OCI-LY7 (cell line): ENCODE measurements at places on chromosomes 2 and 18. TPM values are rescaled to one million over a fixed set of nuclear protein-coding genes. Genes with fewer than 3 reads are reported as not detected.

The NT5DC4 gene
- not detected in 2 replicates for total RNA-seq

GRCh38 chr2:109080109-109080508 lies 48.9 kb upstream of the SH3RF3 start:
- no peak for DNase-seq

GRCh38 chr2:40256649-40257048 lies 195.2 kb downstream of the SLC8A1 start:
- peak; percentile 55 for DNase-seq

- no peak for DNase-seq
Measured at GRCh38 chr18:80231616-80232015, 15.7 kb downstream of the PARD6G start.

- no peak for DNase-seq
Measured at GRCh38 chr2:16243411-16243996, 303.2 kb downstream of the MYCN start.

DNA sequence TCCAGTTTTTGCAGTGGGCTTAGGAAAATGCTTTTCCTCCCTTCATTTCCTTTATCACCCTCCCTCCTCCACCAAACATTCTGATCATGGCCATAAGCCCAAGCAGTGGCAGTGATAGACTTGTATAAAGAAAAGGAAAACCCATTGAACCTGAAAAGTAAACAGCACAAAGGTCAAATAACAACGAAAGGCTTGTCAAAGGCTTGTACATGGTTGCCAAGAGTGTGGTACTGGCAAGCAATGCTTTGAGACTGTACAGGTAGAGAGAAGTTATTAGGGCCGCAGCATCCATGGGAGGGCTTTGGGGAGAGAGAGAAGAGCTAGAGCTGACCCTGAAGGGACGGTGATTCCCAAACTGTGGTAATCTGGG lies 2.1 kb upstream of the VWA3B start:
- no peak for DNase-seq

The EGR4 gene
- total RNA-seq = not detected in 2 replicates

GRCh38 chr18:37321582-37322491 lies 243.8 kb downstream of the CELF4 start:
- no peak for DNase-seq

DNA sequence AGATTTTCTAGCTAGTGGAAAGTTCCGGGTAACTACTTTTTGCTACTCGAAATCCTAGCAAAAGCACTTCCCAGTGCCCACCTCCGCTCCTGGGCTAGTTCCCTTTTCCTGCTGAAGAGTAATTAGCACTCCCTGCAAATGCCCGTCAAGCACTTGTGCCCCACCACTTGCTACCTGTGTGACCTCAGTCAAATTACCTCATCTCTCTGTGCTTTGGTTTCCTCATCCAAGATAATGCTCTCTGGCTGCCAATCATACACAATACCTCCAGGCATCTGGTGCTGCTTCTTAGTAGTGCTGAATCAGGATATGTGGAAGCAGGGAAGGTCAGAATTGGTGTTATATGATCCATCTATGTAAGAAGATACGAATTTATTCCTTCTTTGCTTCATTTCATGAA lies 102.1 kb upstream of the CDCA7 start:
- DNase-seq = no peak

The MC4R gene
- not detected in 2 replicates for total RNA-seq

DNA sequence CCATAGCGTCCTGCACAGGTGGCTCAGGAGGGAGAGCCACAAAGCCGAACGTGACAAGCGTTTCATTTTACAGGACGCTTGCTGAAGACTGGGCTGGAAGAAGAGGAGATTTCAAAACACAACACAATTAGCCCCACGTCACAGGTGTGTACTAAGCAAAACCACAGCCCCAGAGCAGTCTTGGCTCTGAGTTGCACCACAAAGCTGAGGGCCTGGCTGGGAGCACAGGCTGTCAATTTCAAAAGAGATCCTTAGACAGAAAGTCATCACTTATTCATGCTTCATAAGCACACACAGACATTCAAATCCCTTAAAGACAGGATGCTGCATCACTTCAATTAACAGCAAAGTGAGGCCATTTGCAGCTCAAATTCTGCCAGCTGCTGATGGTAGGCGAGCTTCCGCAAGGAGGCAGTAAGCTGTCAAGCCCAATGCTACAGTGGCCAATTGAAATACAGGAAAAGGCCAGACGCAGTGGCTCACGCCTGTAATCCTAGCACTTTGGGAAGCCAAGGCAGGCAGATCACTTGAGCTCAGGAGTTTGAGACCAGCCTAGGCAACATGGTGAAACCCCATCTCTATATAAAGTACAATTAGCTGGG lies 79.6 kb downstream of the SKA1 start:
- no peak for DNase-seq

- DNase-seq = peak; percentile 22
Measured at GRCh38 chr2:19346983-19347618, 11.3 kb downstream of the OSR1 start.

The COPS7B gene
- 76.6 and 86.8 TPM in 2 replicates for total RNA-seq

DNA sequence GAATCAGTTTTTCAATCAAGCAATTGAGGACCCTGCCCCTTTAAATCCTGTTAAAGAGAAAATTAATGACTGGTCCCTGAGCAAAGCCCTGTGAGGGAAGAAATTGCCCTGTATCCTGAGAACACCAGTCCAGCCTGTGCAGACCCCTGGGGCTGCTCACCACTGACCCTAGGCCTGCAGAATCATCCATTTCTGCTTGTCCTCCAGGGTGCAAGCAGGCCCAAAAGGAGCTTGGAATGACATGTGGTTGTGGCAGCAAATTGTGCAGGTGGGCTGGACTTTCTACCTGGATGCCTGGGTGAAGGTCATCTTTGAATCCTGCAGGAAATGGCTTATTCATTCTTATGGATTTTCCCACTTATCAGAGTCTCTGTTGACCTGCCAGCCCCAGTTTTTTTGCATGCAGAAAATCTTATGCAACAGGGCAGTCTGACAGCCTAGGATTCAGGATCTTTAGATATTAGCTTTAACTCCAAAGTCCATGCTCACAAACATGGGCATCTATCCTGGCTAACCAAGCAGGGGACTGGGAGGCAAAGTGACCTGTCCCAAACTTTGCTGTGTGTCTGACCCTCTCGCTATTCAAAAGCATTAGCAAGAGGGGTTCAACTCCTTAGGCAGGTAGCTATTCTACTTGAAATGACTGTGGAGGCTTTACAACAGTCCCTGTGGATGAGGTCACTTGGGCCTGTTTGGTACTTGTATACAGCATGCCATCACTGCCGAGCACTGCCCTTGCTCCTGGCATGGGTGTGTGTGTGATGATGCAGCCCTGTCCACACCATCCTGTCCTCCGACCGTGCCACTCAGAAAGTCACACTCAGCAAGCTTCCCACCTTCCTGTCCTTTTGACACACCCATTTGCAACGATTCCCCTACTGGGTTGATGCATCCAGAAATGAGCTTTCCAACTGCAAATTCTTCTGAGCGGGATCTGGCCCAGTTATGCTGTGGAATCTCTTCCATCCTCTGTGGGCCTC lies 85.3 kb downstream of the CAPN13 start:
- no peak for DNase-seq

- no peak for DNase-seq
Measured at GRCh38 chr2:12796657-12797056, 79.9 kb downstream of the TRIB2 start.

The RASGRP3 gene
- total RNA-seq = 8.7 and 11.2 TPM in 2 replicates

The MARCHF4 gene
- total RNA-seq = not detected in 2 replicates

DNA sequence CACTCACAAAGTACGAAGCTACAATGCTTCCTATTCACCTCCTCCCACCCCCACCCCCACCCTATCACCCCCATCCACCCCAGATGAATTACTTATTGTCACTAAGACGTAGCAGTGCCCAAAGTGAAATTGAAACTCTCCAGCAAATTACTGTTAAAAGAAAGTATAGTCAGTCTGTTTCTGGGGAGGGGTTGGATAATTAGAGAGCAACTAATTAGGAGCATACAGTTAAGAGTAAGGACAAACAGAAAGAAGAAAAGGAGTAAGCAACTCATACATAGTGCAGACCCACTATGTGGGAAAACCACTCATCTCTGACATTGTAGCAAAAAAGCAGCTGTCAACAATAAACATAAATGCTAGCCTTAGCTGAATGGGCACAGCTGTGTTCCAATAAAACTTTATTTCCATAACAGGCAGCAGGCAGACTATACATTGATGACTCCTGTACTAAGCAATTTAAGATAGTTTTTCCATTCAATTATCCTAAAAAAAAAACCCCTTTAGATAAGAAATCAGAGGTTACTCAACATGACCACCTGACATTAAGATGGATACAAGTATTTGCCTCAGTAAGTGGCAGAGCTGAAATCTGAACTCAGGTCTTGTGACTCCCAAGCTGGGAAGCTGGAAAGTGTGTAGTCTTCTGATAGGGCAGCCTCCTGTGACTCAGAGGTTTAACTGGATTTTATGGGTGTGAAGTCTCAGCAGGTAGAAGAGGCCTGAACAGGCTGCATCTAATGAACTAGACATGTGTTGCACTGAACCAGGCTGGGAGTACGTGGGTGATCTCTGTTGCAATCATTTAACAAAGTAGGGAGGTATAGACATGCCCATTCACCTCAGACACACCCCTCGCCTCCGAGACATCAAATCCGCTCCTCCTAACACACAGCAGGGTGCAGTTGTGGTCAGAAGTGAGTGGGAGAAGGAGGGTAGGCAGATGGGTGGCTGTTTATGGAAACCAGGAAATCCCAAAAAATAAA lies 171.8 kb upstream of the KLF7 start:
- no peak for DNase-seq

DNA sequence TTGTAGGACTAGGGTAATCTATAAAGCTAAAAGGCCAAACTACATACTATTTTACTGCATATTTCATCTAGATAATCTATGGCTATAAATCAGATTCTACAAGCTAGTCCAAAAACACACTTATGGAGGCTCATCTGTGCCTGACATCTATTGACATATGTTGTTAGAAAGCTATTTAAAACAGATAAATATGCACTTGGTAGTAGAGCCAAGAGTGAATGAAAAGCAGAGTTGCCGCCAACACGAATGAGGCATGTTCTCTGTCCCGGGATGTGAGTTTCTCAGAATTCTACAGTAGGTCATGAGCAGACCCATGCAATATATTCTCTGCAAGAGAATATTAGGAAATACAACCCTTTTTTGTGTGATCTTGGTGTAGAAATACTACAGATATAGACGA lies 66.7 kb upstream of the LPIN2 start:
- no peak for DNase-seq

DNA sequence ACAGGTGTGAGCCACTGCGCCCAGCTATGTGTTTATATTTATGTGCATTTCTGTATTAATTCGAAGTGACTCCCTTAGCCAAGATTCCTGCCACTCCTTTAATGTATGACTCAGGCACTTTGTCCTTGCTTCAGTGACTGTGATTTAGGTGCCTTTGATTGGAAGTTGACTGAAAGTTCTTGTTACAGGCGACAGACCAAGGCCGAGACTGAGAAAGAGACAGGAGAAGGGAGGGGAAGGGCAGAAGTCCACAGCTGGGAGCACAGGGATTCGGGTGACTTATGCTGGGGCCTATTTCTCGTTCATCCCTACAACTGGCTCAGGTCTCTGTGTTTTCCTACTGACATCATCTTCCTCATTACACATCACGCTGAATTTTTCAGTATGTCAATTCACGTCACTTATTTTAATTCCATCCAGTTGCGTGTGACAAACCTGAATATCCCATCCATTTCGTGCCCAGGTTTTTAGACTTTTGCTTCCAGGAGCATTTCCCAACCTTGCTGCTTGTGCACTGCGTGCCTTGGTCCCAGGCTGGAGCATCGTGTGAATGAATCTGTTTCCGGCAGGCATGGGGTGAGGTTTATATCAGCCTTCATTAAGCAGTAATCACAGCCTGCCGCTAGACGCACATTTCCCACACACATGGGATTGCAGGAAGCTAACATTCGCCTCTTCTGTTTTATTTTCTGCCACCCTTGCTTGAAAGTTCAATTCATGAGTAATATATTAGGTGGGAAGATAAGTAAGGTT lies 42.4 kb downstream of the TMEM18 start:
- no peak for DNase-seq

- DNase-seq = no peak
Measured at GRCh38 chr2:27741673-27742072, 29.8 kb upstream of the MRPL33 start.

DNA sequence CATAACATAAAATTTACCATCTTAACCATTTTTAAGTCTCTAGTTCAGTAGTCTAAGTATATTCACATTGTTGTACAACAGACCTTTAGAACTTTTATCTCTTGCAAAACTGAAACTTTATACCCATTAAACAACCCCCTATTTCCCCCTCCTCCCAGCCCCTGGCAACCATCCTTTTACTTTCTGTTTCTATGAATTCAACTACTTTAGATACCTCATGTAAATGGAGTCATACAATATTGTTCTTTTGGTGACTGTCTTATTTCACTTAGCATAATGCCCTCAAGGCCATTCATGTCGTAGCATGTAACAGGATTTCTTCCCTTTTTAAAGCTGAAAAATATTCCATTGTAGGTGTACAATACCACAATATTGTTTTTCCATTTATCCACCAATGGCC lies 129.8 kb downstream of the PDE11A start:
- no peak for DNase-seq

- DNase-seq = peak; percentile 16
Measured at GRCh38 chr2:187168720-187169713, 279.0 kb downstream of the CALCRL start.

DNA sequence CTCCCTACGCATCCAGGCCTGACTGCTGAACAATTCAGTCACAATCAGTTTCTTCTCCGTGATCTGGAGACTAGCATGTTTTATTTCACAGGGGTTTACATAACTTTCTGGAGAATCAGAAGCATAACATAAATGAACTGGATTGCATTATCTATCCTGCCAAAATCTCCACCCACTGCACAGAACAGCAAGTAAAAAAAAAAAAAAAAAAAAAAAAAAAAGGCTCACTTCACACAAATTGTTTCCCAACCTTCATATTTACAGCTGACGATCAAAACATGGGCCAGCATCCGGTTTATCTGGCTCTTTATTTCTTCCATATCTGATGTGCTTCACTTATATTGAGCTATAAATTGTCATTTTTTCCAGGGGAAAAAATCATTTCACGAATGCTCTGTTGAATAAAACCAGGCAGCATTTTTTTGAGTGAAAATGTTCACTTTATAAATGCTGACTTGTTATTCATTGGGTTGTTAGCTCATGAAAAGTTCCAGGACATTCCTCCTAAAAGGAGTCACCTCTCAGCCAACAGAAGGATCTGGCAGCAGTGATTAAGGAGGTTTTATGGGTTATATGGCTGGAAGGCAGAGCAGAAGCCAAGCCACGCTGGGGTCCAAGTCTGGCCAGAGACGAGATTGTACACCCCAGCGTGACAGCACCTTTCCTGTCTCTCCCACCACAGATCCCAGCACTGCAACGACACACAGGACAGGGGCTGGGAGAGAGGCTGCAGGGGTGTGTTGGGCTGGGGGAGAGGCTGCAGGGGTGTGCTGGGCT lies 51.2 kb upstream of the GLI2 start:
- DNase-seq = no peak

The FOXD4L1 gene
- 0.80 and 1.5 TPM in 2 replicates for total RNA-seq

DNA sequence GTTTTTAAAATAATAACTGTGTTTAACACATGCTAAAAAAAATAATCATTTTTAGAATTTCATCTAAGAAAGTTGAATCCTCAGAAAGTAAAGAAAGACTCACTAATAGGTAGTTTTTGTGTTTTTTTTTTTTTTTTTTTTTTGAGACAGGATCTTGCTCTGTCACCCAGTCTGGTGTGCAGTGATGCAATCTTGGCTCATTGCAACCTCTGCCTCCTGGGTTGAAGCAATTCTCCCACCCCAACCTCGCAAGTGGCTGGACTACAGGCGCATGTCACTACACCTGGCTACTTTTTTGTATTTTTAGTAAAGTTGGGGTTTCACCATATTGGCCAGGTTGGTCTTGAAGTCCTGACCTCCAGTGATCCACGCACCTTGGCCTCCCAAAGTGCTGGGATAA lies 7.1 kb downstream of the CKAP2L start:
- DNase-seq = no peak

The IL1RL2 gene
- not detected in 2 replicates for total RNA-seq
